T1000 (cell line): ENCODE measurements at places on chromosomes 3 and 15.
A peak's percentile ranks its signal among the peaks of the same experiment; 100 is the strongest.

DNA sequence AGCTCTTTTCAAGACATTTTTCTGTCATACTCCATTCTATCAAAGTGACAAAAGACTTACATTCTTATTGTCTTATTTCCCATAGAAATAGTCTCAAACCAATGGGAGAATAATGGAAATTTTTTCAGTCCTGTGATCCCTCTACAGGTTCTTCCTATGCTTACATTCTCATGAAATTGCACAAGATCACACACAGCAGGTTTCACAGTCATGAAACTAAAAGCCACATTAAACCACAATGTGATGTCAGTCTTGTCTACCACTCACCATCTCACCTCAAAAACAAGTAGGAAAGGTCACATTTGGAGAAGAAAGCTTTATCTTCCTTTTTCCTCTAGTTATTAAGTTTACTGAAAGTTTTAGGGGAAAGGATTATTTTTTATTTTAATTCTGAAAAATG is 161.0 kb upstream of the RORA start:
- no peak for DNase-seq

GRCh38 chr15:69491038-69491505 is 38.5 kb downstream of the RPLP1 start:
- no peak for DNase-seq

DNA sequence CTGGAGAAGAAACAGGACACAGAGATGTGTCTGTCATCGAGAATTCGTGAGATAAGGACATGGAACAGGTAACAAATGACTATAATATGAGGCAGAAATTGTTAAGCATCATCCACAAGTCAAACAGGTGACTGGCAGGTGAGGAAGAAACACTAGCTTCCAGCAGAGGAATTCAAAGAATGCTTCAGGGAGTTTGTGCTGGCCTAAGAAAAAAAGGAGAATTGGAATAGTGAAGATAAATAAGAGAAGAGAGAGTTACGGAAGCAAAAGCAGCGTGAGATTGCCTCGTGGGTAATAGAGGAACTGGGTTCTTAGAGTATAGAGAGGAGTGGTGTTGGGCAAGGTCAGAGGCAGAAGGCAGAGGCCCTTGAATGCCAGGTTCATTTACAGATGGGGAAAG is 22.9 kb upstream of the FGF12 start:
- DNase-seq: no peak

- no peak for DNase-seq
Observed at GRCh38 chr3:11913316-11913715, 66.6 kb upstream of the TAMM41 start.

DNA sequence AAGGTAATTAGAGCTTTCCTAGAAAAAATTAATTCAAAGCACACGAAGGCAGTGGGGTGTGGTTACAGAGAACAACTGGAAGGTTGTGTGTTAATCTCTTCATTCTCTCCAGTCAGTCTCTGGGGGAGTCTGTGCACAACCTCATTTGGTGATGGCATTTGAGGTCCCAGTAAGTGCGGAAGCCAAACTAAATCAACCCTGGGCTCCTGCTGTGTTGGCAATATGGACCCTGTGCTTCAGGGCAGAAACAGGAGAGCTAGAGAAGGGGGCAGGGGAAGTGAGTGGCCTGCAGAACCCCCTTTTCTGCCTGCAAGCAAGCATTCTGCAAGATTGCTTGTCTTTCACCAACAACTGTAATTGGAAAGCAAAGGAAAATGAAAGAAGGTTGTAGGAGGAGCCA is 195.9 kb upstream of the ST8SIA2 start:
- DNase-seq: no peak

GRCh38 chr15:65578904-65579728 is 31.8 kb downstream of the INTS14 start:
- DNase-seq: no peak

GRCh38 chr3:171349392-171349791 is 110.8 kb downstream of the TNIK start:
- DNase-seq: no peak

GRCh38 chr3:15535732-15536131 is 14.2 kb upstream of the COLQ start:
- DNase-seq: no peak

DNA sequence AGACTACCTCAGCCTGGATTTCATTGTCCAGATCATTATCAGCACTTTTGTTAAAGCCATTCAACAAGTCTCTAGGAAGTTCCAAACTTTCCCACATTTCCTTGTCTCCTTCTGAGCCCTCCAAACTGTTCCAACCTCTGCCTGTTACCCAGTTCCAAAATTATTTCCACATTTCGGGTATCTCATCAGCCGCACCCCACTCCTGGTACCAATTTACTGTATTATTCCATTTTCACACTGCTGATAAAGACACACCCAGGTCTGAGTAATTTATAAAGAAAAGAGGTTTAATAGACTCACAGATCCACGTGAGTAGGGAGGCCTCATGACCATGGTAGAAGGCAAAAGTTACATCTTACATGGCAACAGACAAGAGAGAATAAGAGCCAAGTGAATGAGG is 1198.3 kb upstream of the ALCAM start:
- no peak for DNase-seq

- DNase-seq: no peak
Observed at GRCh38 chr15:25397100-25397499, 41.7 kb downstream of the UBE3A start.

- DNase-seq: no peak
Observed at GRCh38 chr3:163890661-163891060, 1187.6 kb downstream of the SI start.

- no peak for DNase-seq
Observed at GRCh38 chr3:68988740-68989139, 24.7 kb downstream of the EOGT start.

GRCh38 chr15:42107473-42107872 is 13.1 kb upstream of the PLA2G4D start:
- DNase-seq: no peak

GRCh38 chr3:33732394-33732793 is 14.3 kb upstream of the CLASP2 start:
- DNase-seq: no peak

DNA sequence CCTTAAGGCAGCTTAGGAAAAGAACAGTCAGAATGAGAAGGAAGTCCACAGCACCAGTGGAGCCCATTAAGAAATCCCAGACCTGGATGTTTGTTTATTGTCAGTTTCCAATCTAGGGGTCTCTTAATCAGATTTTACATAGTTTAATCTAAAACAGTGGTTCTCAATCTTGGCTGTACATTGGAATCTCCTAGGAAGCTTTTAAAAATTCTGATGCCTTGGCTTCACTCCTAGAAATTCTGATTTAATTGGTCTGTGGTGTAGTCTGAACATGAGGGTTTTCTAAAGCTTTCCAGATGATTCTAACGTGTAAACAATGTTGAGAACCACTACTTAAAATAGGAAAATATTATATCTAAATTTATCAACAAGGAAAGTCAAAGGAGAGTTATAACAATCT is 56.6 kb upstream of the SPRED1 start:
- no peak for DNase-seq

DNA sequence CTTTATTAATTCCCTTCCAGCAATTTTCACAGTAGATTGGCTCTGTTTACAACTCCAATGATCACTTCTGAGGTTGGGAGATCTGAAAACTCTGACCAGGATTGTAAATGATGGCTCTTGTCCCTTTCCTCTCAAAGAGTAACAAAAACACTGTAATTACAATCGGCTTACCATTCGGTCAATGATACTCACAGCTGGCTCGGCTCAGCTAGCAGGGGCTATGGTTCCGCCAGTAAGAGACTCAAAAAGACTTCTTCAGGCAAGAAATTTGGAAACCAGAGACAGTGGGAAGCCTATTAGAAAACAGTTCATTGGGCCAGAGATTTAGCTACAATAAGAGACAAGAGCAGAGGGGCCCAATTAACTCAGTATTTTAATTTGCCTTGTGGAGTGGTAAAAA is 96.6 kb downstream of the LRRC3B start:
- no peak for DNase-seq

DNA sequence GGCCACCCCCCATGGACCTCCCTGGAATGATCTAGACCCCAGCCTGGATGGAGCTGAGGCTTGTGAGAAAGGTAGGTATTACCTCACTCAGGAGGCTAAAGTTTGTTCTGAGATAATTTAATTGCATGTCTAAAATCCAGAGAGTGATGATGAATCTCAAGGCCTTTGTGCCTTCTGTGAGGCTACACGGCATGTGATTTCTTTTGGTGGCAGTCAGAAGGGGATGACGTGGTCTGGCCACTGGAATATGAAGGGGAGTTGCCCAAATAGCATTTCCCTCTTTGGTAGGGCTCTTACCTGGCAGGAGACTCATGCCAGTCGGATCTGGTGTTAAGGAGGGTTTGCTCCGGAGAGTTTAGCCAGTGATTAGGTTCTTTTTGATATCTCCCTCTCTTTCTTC is 2.5 kb downstream of the BAHD1 start:
- no peak for DNase-seq

- DNase-seq: no peak
Observed at GRCh38 chr15:78875107-78875914, 2.6 kb downstream of the MORF4L1 start.

DNA sequence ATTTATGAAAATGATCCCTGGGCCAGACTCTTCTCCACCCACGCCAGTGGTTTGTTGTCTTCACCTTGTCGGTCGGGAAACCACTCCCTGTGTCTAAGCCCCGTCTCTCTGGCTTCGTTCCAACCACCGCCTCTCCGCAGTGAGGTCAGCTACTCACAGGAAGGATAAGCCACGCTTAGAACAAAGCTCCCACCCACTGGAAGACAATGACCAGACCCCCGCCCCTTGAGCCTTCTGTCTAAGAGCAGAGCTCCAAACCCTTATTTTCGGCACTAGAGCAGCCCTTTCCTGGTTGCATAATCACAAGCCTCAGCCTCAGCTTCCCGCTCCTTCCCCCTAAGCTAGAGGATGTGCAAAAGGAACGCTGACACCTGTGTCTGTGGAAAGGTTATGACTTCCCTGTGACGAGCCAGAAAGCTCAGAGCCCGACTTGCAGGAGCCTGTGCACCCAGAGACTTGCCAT is 114.9 kb upstream of the MEF2A start:
- no peak for DNase-seq

DNA sequence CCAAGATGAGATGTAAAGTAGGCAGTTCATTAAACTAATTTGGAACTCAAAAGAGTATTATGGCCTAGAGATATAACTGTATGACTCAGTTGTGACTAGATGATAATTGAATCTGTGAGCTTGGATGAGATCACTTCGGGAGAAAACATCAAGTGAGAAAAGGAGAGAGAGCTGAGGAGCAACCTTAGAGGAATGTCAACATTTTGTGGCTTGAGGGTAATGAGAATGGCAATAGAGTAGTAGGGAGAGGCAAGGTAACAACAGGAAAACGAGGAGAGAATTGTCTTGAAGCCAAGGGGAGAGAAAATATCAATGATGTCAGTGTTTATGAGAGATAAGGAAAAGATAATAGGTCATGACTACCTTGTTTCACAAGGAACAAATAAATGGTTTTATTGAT is 580.2 kb downstream of the NLGN1 start:
- DNase-seq: peak; percentile 30

GRCh38 chr3:123586131-123586530 is 1.3 kb upstream of the HACD2 start:
- DNase-seq: no peak

DNA sequence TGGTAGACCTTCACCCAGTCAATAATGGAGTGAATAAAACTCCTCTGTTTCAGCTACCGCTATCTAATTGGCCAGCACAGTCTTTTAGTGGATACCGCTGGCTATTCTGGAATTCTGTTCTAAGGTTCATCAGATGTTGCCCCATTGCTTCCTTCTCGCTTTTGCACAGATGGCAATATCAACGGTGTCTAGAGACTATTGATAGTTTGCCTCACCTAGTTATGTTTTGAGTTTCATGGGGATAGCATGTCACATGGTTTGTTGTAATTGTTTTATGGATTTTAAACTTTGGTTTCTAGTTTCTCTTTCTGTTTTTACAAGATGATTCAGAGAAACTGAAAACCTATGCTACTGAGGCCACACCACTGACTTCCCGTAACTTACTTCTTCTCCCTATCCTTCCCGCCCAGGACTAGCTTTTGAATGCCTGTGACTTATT is 2.0 kb downstream of the XRN1 start:
- no peak for DNase-seq

GRCh38 chr3:129575997-129576384 is 30.5 kb downstream of the PLXND1 start:
- no peak for DNase-seq

DNA sequence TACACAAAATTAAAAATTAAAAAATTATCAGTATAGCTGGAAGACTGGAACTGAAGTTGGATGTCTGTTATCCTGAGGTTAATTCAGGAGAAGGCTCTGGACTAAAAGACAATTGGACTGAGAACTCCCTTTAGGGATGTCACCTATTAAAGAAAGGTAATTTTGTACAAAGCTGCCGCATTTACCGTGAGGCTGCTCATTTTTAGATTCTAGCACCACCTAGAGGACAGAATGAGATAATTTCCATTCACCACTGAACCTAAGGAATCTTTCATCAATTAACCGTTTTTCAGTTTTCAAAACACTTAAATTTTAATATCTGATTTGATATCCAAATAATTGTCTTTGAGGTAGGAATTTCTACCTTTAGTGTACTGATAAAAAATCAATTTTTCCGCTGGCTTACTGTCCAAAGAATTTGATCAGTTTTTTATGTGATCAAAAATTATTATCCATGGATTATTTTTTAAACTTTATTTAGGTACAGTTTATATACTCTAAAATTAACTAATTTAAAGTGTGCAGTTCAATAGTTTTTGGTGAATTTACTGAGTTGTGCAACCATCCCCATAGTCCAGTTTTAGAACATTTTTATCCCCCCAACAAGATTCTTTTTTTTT is 106.7 kb upstream of the TNIK start:
- DNase-seq: no peak

- no peak for DNase-seq
Observed at GRCh38 chr15:60800299-60801072, 321.5 kb upstream of the ICE2 start.
